ENCODE measurements at places on chromosomes 1 and 21.

DNA sequence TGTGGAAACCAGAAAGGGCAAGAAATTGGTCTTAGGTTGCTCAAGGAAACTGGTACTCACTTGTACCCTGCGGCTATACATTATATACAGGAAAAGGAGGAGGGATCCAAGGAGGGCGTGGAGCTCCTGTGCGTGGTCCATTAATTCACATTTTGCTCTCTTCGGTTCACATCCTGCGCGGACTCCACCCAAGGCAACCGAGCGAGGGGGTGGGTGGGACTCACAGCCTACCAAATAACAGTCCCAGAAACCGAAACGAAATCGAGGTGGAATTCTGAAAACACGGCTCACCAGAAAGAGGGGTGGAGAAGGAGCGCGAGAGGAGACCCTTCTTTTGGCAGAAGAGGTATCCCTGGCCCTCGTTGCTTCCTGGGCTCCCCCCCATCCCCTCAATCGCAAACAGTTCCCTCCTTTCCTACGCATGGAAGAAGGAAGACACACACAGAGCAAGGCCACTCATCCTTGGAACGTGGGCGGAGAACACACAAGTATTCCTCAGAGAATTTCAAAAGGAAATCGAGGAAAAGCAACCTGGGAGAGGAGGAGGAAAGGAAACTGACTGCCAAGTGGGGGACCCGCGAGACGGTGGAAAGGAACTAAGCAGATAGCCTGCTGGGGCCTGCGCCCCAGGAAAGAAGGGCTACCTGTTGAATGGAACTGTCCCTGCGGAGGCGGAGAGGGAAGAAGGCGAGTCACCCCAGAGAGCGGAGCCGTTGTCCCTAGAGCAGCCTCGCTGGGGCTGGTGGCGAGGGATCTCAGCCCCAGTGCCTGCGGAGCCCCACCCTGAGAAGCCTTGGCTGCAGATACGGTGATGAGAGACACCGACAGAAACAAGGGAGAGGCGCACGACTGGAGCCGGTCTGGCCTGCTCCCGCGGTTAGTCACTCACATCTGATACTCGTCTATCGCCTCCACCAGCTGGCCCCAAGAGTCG is 705 bp downstream of the AIDA start:
- DNase-seq = peak; percentile 78

GRCh38 chr1:245986404-245987218 is 520.5 kb downstream of the SMYD3 start:
- DNase-seq = no peak

DNA sequence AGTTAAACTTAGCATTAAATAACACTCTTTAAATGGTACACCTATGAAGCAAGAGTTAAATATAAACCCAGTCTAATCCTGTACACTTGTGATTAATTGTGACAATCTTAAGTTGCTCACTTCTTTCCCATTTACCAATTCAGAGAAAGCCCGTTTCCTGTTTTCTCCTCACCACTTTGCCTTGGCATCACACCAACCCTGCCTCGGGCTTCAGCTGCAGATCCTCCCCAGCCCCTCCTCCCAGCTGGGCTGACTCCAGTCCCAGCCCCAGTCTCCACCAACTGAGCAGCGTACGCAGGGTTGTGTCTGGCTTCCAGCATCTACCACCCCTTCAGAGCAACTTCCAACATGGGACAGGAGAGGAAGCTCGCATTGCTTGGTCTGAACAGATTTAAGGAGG is 4.1 kb downstream of the PYCR2 start:
- DNase-seq = no peak

GRCh38 chr21:14846621-14847020 is 218.2 kb downstream of the NRIP1 start:
- DNase-seq = no peak

DNA sequence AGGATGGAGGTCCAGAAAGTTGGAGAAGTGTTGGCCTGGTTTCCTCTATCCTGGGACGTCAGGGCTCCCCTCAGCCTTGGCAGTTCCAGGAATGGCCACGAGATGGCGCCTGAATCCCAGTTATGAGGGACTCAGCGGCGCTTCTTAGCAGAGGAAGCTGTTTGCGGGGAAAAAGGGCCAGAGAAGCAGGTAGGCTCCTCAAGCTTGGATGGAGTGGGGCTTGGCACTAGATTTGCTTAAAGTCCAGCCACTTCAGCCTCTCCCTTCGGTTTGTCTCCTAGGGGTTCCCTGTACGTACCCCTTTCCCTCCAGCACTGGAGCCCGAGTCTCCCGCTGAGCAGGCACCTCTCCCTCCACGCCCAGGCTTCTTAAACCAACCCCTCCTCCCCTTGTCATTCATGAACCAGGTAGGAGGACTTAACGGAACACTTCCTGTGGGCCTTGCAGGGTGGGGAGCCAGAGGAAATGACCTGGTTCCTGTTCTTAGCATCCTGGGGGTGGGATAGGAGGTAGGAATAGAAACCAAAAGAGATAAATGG is 32.0 kb upstream of the TENT5B start:
- DNase-seq = peak; percentile 88

- no peak for DNase-seq
Observed at GRCh38 chr21:31191553-31191952, 152.5 kb downstream of the TIAM1 start.

GRCh38 chr1:7048395-7048794 is 263.1 kb downstream of the CAMTA1 start:
- DNase-seq = no peak

DNA sequence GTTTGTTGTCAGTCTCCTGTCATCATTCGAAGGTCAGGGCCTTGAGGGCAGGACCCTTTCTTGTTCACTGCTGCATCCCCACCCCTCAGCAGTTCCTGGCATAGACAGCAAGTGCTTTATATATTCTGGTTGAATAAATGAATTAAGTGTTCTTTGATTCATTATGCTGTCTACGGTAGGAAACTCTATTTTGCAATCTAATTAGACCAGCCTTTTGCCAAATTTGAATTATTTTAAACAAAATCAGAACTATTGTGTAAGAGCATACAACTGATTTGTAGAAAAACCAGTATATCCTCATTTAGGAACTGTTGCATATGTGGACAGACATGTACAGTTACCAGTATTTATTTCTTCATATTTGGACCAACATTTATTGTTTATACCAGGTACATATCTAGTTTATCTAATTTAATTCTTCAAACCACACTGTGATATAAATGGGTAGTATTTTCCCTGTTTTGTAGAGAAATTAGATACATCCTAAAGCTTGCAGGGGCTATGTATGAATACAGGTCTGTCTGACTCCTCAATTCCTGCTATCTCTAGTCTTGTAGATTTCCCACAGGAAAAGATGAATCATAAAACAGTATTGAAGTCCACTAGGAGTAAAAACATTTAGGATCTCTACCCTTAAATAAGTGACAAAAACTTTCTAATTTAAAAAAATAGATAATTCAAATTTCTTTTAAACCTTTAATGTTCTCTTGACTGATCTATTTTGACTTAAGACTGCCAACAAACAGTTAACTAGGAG is 10.4 kb downstream of the MGST3 start:
- no peak for DNase-seq

- DNase-seq = peak; percentile 6
Observed at GRCh38 chr1:5110508-5110907, 456.1 kb downstream of the AJAP1 start.

GRCh38 chr1:214417545-214418210 is 133.7 kb downstream of the PTPN14 start:
- no peak for DNase-seq

GRCh38 chr1:60821156-60821555 is 261.2 kb upstream of the NFIA start:
- no peak for DNase-seq

DNA sequence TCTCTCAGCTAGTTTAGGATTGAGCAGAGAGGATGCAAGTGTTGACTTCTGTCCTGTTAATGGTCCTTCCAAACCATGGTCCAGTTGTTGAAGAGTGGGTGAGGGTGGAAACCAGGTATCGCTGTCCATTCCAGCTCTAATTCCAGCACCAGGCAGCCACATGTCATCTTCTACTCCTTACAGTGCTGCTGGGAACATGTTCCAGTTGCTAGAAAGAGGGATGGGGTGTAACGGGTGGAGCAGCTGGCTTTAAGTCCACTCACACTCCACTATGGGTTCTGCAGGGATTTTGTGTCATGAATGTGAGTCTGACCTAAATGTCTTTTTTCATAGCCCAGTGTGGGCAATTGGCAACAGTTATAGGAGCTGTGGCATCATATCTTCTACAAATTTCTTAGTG is 25.2 kb downstream of the NOS1AP start:
- DNase-seq = no peak

- DNase-seq = no peak
Observed at GRCh38 chr1:3993619-3994375, 93.7 kb upstream of the C1orf174 start.

DNA sequence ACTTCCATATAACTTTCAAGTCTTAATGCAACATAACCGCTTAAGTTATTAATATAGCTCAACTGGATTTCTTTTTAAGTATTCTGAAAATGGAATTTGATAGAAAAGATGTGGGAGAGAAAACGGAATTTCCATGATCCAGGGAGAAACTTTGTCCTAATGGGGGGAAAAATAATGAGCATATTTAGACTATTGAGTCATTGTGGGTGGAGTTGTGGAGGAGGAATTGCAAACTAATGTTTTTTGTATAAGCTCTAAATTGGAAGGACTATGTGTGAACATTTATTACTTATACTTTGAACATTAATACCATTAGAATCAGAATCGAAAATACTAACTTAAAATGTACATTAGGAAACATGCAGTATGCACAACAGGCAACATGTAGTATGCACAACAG is 159.9 kb upstream of the NEGR1 start:
- no peak for DNase-seq

GRCh38 chr1:234069760-234070159 is 165.3 kb downstream of the SLC35F3 start:
- no peak for DNase-seq

- DNase-seq = no peak
Observed at GRCh38 chr1:15483971-15484370, 8.1 kb downstream of the CELA2B start.

GRCh38 chr1:51070640-51071039 is 31.4 kb upstream of the C1orf185 start:
- no peak for DNase-seq

DNA sequence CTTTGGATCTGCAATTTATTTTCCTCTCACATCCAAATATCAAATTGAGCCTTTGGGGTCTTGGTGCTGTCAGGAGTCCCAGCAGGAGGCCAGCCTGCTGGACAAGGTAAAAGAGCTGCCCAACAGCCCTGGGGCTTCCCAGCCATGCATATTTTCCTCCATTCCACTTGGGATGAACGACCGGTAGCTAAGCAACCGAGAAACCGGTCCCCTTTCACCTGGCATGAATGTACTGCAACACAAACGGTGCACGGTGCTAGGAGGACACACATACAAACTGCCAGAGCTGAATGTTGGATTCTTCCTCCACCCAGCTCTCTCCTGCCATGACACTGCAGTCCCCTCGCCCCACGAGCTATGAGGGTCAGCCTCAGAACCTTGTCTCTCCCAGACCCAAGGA is 42.7 kb downstream of the BCAR3 start:
- no peak for DNase-seq

DNA sequence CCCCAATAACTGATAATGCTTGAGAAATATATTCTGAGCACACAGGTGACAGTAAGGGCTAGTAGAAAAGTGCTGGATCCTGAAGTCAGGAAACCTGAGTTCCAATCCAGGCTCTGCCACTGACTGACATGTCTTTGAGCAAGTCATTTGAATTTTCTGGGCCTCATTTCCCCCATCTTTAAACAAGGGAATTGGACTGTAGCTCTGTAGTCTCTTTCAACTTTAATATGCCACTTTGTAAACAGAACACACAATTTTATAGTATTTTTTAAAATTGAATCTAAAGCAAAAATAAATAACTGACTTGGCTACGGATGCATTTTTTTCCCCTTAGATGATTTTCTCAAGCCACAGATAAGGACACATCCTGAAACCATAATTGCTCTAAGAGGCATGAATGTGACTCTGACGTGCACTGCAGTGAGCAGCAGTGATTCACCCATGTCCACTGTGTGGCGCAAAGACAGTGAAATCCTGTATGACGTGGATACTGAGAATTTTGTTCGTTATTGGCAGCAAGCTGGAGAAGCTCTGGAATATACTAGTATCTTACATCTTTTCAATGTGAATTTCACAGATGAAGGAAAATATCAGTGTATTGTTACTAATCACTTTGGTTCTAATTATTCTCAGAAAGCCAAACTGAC is 37.0 kb downstream of the LRIG2 start:
- DNase-seq = no peak

DNA sequence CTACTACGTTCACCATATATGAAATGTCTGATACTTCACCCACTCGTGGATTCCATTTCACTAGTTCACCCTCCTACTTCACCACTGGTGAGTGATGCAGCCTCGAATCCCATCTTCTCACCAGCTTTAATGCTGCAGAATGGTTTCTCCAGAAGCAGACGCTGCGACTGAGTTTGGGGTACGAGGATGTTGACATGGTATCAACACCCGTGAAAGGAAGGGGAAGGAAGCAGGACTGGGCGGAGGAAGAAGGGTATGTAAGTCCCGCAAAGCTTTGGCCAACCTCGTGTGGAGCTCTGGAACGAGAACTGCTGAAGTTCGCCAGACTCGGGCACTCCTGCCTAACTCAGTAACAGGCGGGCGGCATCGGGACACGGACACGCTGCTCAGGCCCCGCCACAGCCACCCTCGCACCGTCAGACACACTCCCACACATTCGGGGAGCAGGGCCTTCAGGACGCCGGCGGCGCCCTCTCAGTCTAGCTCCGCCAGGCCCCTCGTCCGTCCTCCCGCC is 833 bp upstream of the DIP2A start:
- no peak for DNase-seq

GRCh38 chr1:177427811-177428210 is 257.1 kb downstream of the BRINP2 start:
- DNase-seq = no peak

DNA sequence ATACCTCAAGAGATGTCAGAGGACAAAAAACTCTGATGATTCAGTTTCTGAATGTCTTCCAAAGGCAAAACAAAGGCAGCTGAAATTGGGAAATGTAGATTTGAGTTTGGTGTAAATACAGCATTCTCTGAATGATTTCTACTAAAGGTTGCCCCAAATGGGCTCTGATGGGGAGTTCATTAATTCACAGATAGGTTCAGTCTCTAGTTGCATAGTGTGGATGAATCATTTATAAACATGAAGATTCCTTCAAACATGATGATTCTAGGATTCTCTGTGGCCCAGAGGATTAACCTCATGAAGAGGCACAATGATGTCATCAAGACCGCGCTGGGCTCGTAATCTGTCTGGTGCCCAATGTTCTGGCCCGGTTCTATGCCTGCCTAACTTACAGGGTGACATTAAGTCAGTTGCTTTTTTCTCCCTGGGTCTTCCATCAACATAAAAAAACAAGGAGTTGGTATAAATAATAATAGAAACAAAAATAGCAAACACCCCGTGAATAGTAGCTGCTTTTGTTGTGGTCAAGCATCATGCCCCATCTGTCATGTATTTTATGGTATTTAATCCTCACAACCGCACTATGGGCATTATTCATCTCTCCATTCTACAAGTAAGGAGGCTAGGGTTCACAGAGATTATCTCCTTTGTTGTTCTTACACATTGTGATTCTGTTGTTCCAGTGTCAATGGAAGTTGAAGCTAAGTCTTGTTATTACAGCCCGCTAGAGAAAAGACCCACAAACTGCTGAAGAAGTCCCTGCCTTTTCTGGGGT is 509.6 kb upstream of the USP24 start:
- DNase-seq = no peak

- peak; percentile 75 for DNase-seq
Observed at GRCh38 chr1:24688621-24689195, 45.6 kb downstream of the SRRM1 start.

GRCh38 chr1:167488786-167489185 is 29.5 kb downstream of the CD247 start:
- DNase-seq = peak; percentile 58

- DNase-seq = no peak
Observed at GRCh38 chr1:50847303-50847702, 112.8 kb downstream of the FAF1 start.
